H9 (cell line): ENCODE measurements at places on chromosomes 11 and 22.

- DNase-seq = no peak
These were observed 40.0 kb downstream of the WNT11 start for GRCh38 chr11:76166314-76166713.

DNA sequence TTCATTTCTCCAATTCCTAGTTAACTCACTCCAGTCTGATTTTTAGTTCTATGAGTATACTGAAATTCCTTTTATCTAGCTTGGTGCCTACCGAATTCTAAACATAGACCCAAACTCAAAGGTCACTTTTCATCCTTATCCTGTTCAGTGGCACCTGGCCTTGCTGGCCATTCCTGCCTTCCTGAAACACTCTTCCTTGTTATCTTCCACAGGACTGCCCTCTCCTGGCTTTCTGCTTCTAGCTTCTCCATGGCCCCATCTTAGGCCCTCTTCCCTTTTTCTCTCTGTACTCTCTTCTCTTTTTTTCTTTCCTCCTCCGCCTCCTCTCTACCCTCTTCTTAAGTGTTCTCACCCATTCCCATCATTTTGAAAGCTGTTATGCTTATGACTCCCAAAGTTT, 87.3 kb downstream of the WNT11 start:
- no peak for DNase-seq

- no peak for DNase-seq
These were observed 9.5 kb downstream of the TSKU start for GRCh38 chr11:76792505-76793264.

DNA sequence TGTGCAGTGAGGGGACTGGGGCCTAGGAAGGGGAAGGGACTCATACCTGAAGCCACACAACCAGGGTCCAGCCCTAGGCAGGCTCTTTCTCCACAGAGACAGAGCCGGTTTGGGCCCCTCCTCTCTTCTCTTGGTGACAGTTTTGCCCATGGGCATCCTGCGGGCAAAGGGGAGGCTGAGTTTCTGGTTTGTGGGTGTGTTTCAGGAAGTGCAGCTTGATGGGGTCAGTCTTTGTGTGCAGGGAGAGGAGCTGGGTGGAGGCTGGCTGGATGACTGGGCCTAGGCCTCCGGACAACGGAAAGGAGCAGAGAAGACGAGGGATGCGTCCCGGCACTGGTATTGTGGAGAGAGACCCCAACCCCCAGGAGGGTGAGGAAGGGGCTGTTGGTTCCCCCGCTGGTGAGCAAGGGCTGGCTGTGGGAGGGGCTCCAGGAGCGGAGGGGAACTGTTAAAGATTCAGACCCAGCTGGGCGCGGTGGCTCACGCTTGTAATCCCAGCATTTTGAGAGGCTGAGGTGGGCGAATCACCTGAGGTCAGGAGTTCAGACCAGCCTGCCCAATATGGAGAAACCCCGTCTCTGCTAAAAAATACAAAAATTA, 23.4 kb upstream of the CELSR1 start:
- DNase-seq = no peak

GRCh38 chr11:107257710-107258109, 199.9 kb downstream of the CWF19L2 start:
- no peak for DNase-seq

DNA sequence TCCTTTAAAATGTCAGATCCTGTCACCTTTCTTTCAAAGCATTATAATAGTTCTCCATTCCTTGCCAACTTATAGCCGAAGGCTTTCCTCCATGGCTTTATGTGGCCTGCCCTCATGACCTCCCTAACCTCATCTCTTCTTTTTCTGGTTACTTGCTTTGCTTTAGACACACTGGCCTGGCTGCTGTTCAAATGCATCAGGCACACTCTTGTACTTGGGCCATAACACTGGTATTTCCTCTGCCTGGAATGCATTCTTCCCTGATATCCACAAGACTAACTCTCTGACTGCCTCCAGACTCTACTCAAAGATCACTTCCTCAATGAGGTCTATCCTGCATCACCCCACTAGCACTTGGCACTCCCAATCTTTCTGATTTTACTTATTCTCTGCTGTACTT, 710.3 kb downstream of the KCNA4 start:
- DNase-seq = no peak

DNA sequence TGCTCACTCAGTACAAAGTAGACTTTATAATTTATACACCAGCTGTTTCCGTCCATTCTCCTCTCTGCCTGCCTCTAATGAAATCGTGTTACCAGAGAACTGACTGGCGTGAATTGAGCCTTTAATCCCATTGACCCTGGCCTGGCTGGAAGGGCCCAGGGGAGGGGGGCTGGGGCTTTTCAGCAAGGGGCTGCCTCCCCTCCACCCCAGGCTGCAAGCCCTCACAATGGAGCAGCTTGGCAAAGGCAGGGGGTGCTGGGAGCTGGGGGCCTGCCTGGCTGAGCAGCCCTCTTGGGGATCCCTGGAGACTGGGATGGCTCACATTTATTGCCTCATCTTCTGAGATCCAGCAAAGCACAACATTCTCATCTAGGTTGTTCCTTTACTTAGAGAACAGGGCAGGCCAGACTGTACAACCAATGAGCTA, 25.8 kb upstream of the LMO1 start:
- DNase-seq = no peak

DNA sequence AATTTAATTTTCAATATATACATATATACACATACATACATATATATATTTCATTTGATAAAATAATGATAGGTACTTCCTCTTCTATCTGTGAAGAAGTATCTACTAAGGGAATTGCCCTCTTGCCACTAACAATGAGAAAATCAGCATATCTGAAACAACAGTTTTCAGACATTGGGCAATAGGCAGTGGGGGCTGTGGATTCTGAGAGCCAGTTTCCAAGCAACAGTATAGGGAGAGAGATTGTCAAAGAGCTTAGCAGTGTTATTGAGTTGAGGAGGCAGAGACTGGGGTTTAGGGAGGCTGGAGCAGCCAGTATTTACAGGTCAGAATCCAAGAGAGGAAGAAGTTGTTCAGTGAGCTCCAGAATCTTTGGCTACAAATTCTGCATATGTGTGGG, 119.3 kb downstream of the ARFGAP2 start:
- DNase-seq = no peak

- DNase-seq = no peak
These were observed 30.4 kb upstream of the CRTAM start for GRCh38 chr11:122807731-122808477.

GRCh38 chr11:67442504-67443404, 522 bp downstream of the CORO1B start:
- no peak for DNase-seq

GRCh38 chr11:31233425-31233824, 136.1 kb downstream of the DCDC1 start:
- DNase-seq = no peak

DNA sequence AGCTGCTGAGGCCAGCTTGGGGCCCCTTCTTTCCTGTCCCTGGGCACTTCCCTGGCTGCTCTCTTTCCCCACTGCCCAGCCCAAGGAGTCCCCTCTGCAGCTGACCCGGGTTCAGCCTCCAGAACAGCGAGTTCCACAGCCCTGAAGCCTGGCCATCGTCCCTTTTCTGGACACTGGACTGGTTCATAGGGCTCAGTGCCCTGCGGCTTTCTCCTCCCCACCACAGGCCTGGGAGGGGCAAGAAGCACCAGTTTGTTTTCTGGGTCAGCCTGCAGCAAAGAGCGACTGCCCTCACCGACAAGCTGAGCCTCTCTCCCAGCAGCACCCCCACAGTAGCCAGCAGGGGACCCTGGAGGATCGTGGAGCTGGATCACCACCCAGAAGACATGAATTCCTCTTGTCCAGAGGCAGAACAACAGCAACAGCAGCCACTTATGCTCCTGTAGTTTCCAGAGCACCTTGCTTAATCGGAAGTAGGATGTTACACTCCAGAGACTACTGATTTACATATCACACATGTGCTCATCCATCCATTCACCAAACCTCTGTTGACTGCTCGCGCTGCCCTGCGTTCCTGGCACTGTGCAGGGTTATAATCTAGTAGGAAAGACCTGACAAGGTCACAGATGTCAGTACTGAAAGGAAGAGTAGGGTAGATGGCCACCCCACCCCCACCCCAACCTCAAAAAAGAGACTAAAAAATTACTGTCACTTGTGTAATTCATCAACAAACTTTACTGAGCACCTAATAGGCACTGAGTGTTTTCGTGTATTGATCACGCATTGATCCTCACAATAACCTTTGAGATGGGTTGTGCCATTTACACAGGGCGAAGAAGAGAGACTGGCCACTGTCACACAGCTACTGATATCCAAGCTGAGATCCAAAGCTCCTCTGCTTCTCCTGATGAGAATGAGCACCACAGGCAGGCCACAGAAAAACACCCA, 13.0 kb upstream of the CXCR5 start:
- DNase-seq = no peak

- DNase-seq = no peak
These were observed 248.1 kb downstream of the OPCML start for GRCh38 chr11:133284156-133284555.

- DNase-seq = peak; percentile 92
These were observed 25.7 kb downstream of the ARHGAP1 start for GRCh38 chr11:46674463-46675287.

DNA sequence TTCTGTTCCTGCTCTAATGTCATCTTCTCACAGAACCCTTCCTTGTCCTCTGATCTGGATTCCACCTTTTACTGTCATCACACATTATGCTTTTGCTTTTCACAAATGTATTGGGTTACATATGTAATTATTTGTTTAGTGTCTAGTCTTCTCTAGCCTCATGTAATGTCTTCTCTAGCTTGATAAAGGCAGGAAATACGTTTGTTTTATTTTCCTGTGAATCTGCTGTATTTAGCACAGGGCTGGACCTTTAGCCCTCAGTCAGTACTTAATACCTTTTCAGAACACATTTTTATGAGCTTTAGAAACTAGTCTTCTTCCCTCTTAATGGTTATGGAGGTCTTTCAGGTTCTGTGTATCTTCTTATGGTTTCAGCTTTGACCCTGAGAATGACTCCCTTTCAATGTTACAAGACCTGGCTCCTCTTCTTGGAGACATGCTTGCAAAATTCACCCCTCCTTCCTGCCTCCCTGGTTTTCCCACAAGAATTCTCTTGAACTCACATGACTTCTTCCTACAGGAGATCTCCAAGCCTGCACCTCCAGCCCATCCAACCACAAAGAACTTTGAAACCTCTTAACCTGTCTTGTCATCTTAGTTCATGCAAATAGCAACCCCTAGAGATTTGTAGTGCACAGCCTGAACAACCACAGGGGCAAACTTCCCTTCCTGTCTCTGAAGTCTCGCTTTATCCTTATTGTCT, 132.7 kb upstream of the DDI1 start:
- no peak for DNase-seq

DNA sequence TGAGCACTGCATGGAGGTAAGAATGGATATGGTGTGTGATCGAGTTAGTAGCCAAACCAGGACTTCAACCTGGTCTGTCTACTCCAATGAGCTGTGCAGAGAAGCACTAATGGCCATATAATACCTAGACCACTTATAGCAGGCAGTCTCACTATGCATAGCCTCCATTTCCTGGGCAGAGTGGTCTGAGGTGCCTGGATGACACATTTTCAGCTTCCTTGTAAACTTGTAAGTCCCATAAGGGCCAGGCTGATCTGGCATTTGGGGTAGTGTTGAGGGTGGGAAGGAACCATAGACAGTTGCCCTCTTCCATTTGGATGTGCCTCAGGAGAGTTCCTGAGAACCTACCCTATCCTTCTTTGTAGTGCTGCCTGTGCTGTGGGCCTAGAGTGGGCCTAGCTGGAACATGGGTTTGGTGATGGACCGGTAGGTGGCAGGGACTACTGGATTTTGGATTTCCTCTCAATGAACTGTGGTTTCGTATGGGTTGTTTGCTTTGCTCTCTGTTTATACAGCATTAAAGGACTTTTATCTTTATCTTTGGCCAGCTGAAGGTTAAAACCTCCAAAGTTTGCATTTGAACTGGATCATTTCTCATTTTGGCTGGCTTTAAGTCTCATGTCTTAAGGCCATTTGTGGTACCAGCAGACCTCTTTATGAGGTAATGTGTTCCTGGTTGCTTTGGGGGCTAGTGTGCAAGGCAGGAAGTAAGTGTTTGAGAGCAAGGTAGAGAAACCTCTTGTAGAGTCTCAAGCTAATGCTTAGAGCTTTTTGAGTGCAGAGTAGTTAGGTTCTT, 86.9 kb downstream of the STIM1 start:
- no peak for DNase-seq

GRCh38 chr11:133530501-133530835, 1.8 kb downstream of the OPCML start:
- peak; percentile 65 for DNase-seq

- DNase-seq = no peak
These were observed 64.0 kb downstream of the CWC15 start for GRCh38 chr11:94909371-94909820.

DNA sequence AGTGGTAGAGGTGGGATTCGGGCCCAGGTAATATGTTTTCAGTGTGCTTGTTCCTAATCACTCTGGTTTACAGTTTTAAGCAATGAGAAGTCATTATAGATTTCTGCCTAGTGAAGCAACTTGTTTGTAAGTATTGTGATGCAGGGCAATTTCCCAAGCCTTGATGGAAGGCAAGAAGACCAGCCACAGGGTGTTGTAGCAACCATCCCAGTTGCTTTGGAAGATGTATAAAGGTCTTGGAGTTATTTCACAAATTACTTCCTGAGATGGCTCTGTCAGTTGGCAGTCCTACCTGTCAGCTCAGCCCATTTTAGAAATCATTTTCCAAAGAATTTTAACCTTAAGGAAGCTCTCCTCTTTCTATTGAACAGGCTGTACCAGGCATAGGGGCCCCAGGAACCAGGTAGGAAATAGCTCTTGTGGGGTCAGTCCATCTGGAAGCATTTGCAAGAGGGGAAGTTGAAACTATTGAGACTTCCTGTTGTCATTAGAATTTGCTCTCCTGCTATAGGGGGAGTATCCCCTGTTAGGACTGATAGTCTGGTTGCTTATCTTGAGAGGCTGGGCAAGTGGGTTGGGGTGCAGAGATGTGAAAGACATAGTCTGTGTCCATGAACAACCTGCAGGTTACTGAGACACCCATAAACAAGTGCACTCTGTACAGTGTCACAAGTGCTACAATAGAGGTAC, 47.9 kb downstream of the STIM1 start:
- no peak for DNase-seq

DNA sequence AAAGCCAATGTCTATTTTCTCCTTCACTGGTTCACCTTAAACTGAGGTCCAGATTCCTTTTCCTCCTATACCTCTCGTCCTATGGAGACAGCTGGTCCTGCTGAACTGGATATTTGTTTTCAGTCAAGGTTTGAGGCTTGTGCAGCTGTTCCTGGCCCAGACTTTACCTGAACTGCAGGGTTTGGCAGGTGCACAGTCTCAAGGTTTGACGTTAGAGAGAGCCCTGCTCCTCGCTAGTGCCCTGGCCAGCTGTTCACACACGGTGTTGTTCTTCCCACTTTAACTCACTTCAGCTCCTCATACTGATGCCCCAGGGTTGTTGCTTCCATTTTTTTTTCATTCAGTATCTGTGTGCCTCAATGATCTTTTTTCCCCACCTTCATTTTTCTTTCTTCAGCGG, 74.0 kb upstream of the TTC12 start:
- no peak for DNase-seq

GRCh38 chr11:76455331-76455730, 10.5 kb downstream of the EMSY start:
- DNase-seq = peak; percentile 83
